ENCODE measurements at places on chromosomes 5 and 9. TPM values are rescaled to one million over a fixed set of nuclear protein-coding genes. Genes with fewer than 3 reads are reported as not detected.

The FOXD1 gene
- 1.1 TPM for total RNA-seq

The SPINK7 gene
- not detected for total RNA-seq

The ST8SIA4 gene
- total RNA-seq: 1.1 TPM

The ATP6V0E1 gene
- total RNA-seq: 201 TPM

The ORM2 gene
- not detected for total RNA-seq

The STPG3 gene
- not detected for total RNA-seq

The C5orf52 gene
- total RNA-seq: not detected
